ENCODE measurements at places on chromosomes 16 and 17.

GRCh38 chr17:37885136-37885535 lies 39.1 kb upstream of the TBC1D3K start:
- no peak for DNase-seq

GRCh38 chr17:56593646-56594319 lies at the start of gene NOG:
Gene NOG (plus strand): TSS chr17:56593699. CDS start chr17:56594224, 525 bp downstream.
- DNase-seq = peak; percentile 91

DNA sequence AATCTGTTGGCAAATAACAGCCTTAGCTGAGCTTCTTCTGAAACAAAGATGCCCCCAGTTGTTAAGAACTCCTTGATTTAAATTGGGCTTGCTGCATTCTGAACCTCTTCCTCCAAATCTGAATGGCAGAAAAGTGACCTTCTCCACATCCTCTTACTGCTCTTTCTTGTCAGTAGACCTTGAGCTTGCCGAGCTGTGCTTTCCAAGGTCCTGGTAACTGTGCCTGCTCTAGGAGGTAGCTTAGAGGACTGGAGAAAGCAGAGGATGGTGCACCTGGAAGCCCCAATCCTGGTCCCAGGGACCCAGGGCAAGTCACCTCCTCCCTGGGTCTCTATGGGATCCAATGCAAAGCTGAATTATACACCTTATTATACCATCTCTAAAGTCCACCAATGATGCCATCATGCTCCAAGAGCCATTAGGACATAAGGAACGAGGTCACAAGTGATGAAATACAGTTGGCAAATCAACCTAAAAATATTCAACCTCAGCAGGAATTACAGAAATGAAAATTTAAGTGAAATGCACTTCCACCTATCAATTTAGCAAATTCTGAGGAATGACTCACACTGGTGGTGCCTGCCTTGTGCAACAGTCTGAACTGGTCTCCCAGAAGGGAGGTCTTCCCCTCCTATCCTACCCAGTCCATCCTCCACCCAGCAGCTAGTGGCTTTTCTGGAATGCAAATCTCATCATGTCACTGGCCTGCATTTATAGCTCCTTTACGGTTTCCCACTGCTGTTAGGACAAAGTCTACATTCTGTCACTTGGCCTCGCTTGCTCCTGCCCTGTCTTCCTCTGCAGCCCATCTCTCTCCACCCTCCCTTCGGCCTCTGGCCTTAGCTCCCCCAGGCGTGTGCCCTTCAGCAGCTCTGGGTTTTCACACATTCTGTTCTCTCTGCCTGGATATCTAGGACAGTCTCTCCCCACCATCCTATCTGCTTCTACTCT lies 36.6 kb downstream of the TOM1L2 start:
- DNase-seq = no peak

GRCh38 chr16:84214451-84215066 lies 23.6 kb downstream of the ADAD2 start:
- no peak for DNase-seq

- DNase-seq = no peak
Observed at GRCh38 chr17:50758989-50759544, 8.3 kb downstream of the ANKRD40CL start.

GRCh38 chr16:2529961-2530628 lies 1.1 kb downstream of the CEMP1 start:
- no peak for DNase-seq

DNA sequence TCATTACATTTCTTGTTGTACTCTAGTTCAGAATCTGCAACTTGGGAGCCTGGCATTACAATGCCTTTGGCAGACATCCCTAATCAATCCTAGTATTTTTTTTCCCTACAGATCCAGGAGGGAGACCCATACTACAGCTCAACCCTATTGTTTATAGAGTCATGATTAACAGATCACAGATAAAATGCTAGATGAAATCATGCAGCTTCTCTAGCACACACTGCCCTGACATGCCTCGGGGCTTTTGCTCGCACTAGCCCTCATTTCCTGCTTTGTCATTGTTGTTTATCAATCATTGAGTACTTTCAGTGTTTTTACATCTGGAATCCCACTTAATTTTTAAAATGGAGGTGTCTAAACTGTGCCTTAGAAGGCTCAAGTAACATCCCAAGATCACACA lies 412.5 kb downstream of the CA10 start:
- DNase-seq = no peak

DNA sequence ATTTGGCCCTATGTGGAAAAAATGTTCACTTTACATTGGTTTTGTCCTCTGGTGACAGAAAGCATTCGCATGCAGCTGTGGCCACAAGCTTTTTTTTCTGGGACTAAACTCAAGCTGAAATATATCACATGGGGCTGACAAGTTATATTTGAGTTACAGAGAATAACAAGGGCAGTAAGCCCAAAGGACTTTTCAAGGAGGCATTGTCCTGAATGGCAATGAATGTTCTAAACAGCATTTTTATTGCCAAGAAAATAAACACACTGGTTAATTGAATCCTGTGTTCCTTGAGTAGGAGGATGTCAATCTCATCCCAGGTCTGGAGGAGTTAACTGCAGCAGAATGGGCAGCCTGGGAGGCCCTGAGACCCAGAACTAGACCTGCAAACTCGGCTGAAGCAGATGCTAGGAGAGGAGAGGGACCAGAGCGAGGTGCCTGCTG lies 114.5 kb downstream of the COPRS start:
- no peak for DNase-seq

DNA sequence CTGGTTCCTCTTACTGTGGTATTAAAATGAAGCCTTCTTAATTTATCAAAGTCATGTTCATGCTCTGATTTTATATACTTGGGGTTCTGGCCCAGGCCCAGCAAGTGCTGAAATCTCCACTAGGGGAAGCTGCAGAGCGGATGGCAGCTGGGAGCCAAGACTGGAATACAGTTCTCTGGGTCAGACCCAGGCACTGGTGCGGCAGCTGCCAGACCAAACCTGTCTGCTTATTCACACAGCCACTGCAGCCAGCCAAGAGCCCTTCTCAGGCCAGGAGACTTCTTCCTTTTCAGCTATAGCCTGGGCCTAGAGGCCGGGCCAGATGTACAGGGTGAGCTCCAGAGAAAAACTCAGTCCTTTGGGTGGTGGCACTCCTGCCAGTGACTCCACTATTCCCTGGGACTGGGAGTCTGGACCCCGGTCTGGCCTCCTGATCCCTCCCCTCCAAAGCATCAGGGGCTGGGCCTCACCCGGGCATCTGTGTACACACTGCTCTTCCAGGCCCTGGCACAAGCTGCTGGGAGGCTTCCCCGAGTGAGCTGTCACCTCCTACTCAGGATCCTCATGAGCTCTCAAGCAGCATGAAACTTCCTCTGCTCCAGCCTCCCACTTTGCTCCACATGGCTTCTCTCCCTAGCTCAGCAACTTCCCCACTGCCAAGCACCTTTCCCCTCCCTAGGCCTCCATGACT lies 24.4 kb downstream of the ATP6V0D1 start:
- DNase-seq = no peak

DNA sequence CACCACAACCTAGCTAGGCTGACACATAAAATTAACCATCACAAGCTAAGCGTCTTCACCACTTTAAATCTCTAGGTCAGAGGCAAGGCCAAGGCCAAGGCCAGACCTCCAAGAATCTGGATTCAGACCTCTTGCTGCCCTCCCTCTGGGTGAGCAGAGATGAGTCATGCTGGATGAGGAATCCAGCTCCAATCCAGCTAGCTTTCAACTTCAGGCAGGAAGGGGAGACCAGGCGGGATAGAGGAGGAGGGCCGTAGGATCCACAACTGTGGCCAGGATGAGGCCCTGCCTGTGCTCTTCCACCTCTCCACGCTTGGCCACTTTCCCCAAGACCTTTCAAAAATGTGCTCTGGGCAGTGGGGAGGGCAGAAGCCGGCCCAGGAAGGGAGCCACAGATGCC lies 14.7 kb downstream of the LRRC75A start:
- no peak for DNase-seq

DNA sequence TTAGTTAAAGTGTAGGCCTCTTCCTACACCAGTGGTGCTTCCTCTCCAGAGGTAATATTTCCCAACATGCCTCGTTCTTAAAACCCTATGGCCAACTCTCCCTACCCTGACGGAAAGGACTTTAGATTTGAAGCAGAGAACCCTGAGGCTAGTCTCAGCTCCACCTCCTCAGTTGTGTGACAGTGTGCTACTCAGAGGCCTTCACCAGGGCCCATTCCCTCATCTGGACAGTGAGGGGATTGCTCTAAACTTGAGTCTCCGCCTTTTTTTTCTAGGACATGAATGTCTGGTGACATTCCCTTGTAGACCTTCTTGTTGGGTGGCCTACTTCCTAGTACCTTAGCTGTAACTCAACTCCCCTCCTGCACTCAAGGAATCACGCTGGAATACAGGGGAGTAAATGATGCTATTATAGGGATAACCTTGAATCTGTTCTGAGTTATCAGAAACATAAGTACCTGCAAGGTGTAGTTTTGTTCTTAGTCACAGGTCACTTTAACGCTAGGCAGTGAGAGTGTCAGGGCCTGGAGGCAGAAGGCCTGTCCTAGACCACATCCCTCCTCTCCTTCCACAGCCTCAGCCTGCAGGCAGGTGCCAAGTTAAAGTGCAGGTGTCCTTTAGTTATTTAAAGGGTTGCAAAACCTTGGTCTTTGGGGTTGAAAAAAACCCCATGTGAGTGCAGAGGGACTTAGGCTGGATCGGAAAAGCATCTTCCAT lies 26.9 kb downstream of the LDHD start:
- no peak for DNase-seq

- DNase-seq = no peak
Observed at GRCh38 chr16:83308414-83308813, 499.4 kb upstream of the HSBP1 start.

DNA sequence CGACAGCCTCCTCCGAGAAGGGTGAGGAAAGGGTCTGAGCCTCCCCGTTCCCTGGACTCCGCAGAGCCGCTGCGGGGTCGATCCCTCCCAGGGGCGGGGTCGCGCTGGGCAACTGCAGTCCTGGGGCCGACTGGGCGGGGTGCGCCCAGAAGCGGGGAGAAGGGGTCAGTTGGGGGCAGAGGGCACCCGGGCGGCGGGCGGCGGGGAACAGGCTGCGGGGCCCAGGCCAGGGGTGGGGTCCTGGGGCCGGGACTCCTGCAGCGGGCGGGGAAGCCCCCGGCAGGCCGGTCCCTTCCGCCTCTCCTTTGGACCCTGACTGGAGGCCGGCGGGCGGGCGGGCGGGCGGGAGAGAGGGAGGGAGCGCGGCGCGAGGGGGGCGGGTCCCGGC lies 352 bp downstream of the GGNBP2 start:
- DNase-seq = no peak

- DNase-seq = no peak
Observed at GRCh38 chr16:56349711-56350161, 75.6 kb downstream of the AMFR start.

DNA sequence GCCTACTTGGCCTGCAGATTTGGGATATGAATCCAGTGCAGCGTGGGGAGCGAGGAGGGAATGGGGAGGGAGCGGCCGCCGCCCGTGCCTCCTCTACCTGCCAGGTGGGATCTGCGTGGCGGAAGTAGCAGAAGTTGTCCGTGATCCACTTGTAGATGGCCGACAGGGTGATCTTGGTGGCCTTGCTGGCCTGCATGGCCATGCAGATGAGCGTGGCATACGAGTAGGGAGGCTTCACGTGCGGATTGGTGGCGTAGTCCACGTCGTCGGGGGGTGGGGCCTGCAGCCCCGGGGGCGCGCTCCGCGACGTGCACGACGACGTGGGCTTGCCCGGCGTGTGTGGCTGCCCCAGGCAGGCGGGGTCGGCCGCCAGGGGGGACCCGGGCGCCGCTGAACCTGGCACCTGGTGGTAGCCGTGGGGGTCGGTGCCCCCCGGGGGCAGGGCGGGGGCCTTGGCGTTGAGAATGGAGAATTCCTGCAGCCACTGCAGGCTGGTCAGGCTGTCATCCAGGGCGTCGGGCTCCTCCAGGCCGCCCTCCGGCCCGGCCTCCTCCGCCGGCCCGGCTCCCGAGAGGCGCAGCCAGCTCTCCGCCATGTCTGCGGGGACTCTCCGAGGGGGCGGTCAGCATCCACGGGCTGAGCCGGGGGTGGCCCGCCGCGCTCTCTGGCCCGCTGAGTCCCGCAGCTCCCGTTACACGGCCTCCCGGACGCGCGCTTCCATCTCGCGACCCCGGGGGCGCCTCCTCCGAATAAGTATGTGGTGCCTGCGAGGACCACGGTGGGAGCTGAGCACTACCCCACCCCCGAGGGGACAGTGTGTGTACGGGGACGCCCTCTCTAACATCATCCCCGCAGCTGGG lies 1.0 kb downstream of the FOXJ1 start:
- peak; percentile 82 for DNase-seq

DNA sequence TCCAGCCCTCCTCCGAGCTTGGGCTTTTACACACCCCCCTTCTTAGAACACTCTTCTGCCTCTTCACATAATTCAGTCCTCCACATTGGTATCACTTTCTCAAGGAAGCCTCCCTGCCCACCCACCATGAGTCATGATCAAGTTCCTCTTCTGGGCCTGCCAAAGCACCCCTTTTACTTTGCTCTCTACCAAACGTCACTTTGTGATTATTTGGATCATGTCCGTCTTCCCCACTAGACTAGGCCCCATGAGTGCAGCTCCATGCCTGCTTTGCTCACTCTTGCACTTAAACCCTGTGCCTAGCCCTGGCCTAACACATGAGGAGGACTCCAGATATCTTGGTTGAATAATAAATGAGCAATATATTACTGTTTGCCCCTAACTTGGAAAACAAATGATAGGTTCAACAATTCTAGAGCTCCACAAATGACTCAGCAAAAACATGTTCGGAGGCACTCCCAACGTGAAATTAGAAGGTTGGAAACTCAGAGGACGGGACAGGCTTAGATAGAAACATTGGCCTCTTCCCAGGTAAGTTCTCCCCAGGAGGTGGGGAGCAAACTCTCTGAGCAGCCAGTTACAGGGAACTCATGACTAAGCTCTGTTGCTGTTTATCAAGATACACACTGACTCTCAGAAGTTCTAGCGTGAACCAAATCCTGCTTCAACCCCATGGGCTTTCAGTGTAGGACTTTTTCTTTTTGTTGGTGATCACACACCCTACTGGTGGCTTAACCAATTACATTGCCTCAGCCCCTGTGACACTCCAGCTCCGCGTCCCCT lies 28.3 kb downstream of the G6PC1 start:
- peak; percentile 61 for DNase-seq

DNA sequence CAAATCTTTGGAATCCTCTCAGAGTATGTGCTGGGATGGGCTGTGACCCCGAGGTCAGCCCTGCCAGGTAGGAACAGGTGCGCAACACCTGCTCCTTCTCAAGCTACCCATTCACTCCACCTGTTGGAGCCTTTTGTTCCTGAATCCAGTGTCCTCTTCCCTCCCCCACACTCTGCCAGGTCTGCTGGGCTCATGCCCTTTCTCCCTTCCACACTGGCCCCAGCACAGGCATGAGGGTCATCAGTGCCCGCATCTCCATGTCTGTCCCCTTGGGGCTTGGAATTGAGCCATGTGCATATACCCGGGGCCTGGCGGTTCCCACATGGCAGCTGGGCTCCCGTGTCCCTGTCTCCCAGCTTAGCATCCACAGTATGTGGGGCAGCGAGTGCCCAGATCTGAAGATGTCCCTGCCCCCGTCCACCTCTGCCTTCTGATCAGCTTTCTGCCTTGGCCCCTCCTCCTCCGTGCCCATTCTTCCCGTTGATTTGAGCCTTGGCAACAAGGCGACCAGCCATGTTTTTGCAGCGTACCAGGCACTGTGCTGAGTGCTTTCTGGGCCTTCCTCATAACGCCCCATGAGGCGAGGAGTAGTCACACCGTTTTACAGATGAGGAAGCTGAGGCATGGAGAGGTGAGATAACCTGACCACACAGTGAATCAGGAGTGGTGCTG lies 102.2 kb downstream of the RAP1GAP2 start:
- no peak for DNase-seq
